Activated CD8-positive, alpha-beta memory T cell treated with anti-CD3 and anti-CD28 coated beads for 1 hour (primary cell): ENCODE measurements at places on chromosomes 3 and 15.
A peak's percentile ranks its signal among the peaks of the same experiment; 100 is the strongest.

- DNase-seq, result no peak
Observed at GRCh38 chr3:148214705-148215104, 483.0 kb upstream of the AGTR1 start.

DNA sequence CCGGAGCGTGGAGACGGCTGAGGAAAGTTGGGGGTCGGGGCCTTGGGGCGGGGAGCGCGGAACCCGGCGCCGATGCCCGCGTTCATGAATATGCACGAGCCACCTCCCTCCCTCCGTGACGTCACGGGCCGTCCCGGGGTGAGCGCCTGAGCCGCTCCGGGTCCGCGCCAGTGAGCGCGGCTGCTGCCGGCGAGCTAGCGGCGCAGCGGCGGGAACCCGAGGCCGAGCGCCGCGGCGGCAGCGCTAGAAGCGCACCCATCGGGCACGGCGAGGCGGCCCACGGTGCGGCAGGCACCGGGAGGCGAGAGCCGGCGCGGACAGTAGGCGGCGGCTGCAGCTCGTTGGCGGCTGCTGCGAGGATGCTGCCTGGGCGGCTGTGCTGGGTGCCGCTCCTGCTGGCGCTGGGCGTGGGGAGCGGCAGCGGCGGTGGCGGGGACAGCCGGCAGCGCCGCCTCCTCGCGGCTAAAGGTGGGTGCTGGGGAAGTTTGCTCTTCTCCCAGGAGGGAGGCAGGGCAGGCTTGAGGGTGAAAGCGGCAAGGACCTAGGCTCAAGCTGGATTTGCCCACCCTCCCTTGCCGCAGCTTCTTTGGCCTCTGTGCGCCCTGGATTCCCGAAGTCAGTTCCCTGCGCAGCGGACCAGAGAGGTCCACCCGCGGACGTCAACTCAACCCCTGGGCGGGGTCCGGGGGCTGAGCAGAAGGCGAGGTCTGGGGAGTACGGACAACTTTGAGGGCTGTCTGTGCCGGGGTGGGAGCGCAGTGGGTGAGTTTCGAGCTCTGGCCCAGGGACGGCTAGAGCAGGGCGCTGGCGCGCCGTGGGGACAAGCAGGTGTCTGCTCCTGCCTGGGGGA lies at the start of gene CLSTN2:
TSS of gene CLSTN2 (plus strand) at position 170 of the 850 bp plus-strand sequence.
- no peak for DNase-seq

DNA sequence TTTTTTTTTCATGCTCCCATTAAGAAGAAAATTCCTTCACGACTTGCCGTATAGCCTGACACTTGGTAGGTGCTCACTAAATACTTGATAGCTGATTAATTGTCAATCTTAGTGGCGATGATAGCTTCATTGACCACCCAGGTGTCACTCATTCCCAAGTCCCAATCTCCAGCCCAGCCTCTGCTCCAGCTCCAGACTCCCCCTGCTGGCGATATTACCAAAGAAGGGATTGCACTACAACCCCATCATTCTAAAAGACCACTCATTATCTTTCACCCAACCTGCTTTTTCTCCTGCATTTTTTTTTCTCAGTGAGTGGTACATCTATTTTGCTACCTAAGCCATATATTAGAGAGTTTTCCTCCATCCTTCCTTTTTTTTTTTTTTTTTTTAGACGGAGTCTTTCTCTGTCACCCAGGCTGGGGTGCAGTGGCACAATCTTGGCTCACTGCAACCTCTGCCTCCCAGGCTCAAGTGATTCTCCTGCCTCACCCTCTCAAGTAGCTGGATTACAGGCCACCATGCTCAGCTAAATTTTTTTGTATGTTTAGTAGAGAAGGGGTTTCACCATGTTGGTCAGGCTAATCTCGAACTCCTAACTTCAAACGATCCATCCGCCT lies 19.5 kb upstream of the COMMD2 start:
- DNase-seq, result no peak

DNA sequence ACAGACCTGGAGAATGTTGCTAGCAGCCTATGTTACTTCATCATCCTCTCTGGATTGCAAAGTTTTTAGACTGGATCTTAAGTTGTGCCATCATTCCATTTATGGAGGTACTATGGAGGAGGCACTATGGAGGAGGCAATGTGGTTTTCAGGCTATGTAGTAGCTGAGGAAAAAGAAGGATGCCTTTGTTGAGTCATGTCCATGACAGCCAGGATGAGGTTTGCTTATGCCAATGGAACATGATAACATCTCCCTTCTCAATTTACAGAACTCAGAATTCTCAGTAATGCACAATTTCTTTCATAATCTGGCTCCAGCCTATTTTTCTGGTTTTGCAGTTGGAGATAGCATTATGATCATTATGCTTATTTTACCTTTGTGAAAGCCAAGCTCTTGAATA lies 65.9 kb upstream of the TMEM108 start:
- no peak for DNase-seq

DNA sequence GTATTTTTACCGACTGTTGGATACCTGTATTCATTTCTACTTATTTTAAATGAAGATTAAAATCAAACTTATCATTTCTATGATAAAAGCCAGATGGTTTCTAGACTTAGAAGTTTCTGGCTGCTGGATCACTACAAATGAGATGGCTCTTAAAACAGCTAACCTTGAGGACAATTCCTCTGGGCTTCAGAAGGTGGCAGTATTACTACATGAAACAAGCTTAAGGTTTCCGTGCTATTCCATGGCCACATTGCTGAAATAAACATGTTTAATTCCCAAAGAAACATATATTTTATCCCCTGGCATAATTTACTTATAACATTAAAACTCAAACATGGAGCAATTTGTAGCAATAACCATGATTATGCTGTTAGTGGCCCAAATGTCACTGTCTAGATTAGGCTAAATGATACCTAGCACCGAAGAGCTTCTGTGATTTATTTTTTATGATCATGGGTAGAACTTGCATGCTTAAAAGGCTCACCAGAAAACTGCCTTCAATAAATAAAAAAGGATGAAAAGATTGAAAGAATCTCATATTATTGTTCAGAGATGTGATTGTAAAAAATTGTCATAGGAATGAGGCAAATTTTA lies 204.0 kb upstream of the NANOGP8 start:
- no peak for DNase-seq

DNA sequence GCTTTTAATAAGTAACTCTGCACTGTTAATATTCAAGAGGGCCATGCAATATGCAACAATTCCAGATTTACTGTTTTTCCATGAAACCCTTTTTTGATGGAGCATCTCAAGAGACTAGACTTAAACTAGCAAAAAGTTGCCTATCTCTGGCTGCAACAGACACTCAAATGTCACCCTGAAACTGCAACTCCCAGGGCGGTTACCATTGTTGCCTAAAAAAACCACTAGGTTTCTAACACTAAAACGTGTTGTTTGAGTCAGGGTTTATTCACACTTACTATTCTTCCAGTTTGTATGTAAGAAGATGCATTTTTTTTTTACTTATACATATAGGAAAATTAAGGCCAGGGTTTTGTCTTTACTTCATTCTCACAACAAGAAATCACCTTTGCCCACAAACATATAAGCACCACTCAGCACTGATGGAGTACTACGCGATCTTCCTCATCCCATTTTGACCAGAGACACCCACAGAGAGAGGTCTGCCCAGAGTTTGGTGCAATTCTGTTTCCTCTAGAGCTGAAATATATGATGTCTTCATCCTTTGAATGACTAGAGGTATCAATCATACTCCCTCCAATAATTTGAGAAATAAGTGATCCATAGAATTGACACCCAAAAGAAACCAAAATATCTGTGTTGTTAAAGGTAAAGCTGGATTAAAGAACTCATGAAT lies 124.0 kb upstream of the SNTN start:
- DNase-seq, result no peak

- DNase-seq, result no peak
Observed at GRCh38 chr3:83321891-83322290, 1560.4 kb upstream of the GBE1 start.

DNA sequence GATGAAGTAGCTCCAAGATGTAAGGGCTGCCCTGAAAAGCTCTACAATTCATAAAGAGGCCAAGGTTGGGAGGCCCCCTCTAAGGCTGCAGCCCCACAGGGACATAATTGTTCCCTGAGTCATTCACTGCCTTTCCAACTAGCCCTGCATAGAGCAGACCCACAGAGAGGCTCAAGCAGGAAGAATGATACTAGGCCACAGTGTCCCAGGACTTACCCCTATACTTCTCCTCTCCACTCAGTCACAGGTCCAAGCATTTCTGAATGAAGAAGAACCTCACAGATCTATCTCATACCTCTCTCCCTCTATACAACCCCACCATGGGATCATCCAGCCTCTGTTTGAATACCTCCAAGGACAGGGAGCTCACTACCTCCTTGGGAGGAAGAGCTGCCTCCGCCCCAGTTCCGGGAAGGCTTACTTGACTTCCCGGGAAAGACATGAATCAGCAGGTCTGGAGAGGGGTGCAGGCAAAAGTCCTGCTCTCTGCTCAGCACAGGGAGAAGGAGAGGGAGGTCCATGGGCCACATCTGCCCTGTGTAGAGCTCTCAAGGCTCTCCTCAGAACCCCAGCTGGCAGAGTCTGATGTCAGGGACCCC lies 6.9 kb upstream of the SKIC8 start:
- no peak for DNase-seq

DNA sequence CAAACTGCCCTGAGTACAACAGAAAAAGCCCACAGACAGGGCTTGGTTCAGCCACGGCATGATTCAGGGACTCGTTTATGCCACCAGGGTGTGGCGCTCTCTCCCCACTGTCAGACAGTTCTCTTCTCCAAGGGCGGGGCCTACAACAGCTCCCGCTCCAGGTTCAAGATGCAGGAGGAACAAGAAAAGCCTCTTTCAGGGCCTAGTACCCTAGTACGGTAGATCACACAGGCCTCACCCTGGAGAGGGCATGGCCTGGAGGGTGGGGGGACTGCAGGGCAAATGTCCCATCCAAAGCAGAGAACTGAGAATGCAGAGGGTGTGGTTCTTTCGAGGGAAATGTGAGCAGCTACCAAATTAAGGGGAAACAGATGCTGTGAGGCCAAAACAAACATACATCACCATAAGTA lies 12.0 kb downstream of the MESD start:
- peak; percentile 10 for DNase-seq

DNA sequence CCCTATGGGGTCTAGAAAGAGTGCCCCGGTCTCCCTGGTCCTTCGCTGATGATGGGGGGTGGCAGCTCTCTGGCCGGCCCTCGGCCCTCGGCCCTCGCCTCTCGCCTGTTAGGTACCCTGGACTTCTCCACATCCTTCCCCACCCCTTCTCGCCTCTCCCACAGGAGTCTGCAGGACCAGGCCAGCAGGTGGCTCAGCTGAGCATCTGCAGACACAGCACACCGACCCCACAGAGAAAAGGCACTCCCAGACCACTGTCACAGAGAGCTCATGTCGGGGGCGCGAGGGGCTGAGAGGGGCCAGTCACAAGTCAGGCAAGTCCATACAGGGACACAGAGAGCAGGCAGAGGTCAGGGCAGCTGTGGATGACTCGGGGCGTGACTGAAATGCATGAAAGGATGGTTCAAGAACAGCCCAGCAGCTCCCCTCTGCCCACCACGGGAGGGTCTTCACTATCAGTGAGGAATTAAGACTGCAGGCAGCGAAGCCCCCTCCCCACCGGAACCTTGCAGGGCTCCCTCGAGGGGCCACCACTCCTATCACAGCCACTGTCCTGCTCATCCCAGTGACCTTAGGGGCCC lies 181.7 kb upstream of the NSMCE3 start:
- no peak for DNase-seq

- DNase-seq, result no peak
Observed at GRCh38 chr3:126439968-126440708, 35.6 kb downstream of the ZXDC start.

GRCh38 chr3:111901637-111902036 lies 42.6 kb downstream of the PHLDB2 start:
- no peak for DNase-seq

- DNase-seq, result no peak
Observed at GRCh38 chr15:90869601-90870353, 1.4 kb downstream of the FURIN start.

GRCh38 chr15:81498294-81498693 lies 124.3 kb upstream of the TMC3 start:
- DNase-seq, result no peak
